ENCODE measurements at places on chromosomes 12 and 14.

GRCh38 chr12:119036878-119037825, 55.8 kb downstream of the SRRM4 start:
- no peak for DNase-seq
- H3K36me3 ChIP-seq, result no peaks in the 10 kb centered on the region
- H3K4me3 ChIP-seq, result no peak overlapping the region
- no peak overlapping the region for H3K27ac ChIP-seq

GRCh38 chr14:48473944-48474343, 798.5 kb upstream of the MDGA2 start:
- H3K27me3 ChIP-seq, result no peaks in the 10 kb centered on the region
- H3K4me1 ChIP-seq, result no peaks in the 10 kb centered on the region
- no peak for DNase-seq
- H3K36me3 ChIP-seq, result no peaks in the 10 kb centered on the region
- H3K4me3 ChIP-seq, result no peak overlapping the region

- H3K27me3 ChIP-seq, result 0 out of 2 replicates have a peak, but pooled peaks cover 3% of the 10 kb centered on the region
- DNase-seq, result no peak
- no peak overlapping the region for H3K4me3 ChIP-seq
- peaks cover 9% of the 10 kb centered on the region for H3K36me3 ChIP-seq
- no peak overlapping the region for H3K27ac ChIP-seq
- peaks cover 14% of the 10 kb centered on the region for H3K4me1 ChIP-seq
These were observed 171.3 kb downstream of the TTC7B start for GRCh38 chr14:90644882-90645281.

DNA sequence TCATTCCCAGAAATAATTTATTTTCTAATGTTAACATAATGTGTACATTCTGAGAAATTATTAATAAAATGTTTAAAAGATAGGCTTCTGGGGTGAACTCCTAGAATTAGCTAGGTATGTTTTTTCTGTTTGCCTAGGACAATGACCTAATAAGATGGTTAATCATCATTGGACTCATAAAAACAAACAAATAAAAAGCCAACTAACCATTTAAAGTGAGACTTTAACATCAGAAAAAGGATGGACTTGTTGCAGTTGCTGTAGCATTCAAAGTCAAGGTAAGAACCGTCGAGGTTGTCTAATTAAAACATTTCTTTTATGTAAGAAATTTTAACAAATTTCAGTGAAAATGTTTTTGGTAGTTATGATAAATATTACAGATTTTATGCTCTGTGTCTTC, at the start of gene SLCO1B3:
Gene SLCO1B3 (plus strand): TSS at position 219 of the 400 bp plus-strand sequence. CDS start 5,034 bp downstream, outside the sequence.
- no peaks in the 10 kb centered on the region for H3K4me1 ChIP-seq
- H3K27ac ChIP-seq, result no peak within 1 kb of the TSS
- DNase-seq, result no peak

DNA sequence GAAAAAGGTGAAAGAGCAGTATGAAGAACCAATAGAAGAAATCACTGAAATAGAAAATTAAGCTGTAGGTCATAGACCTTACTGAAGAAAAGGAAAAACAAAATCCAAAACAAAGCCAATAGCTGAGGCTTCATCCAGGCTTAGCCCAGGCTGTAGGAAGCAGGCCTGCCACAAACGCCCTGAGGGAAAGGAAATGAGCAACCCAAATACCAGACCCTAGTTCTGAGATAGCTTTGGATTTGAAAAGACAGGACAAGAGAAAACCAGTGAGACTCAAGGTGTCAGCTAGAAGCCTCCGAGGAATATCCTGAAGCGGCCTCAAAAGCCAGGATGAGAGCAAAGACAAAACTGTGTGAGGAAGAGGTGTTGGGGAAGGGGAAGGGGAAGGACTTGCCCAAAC, 79.2 kb downstream of the FERMT2 start:
- H3K4me1 ChIP-seq, result peaks cover 54% of the 10 kb centered on the region
- peaks cover 5% of the 10 kb centered on the region for H3K27me3 ChIP-seq
- peak overlapping the region; percentile 79 for H3K27ac ChIP-seq

- H3K4me3 ChIP-seq, result no peak overlapping the region
- H3K27ac ChIP-seq, result no peak overlapping the region
- H3K36me3 ChIP-seq, result no peaks in the 10 kb centered on the region
- peaks cover 6% of the 10 kb centered on the region for H3K27me3 ChIP-seq
- H3K4me1 ChIP-seq, result no peaks in the 10 kb centered on the region
- DNase-seq, result no peak
These were observed 169.7 kb upstream of the G2E3 start for GRCh38 chr14:30389134-30389876.

GRCh38 chr12:119679490-119679889, 11.6 kb downstream of the PRKAB1 start:
- DNase-seq, result no peak
- no peak overlapping the region for H3K27ac ChIP-seq
- H3K27me3 ChIP-seq, result no peaks in the 10 kb centered on the region
- peaks cover 32% of the 10 kb centered on the region for H3K4me1 ChIP-seq
- no peak overlapping the region for H3K4me3 ChIP-seq

Measured in HFFc6 (cell line).